ENCODE measurements at places on chromosomes 16 and 17.

DNA sequence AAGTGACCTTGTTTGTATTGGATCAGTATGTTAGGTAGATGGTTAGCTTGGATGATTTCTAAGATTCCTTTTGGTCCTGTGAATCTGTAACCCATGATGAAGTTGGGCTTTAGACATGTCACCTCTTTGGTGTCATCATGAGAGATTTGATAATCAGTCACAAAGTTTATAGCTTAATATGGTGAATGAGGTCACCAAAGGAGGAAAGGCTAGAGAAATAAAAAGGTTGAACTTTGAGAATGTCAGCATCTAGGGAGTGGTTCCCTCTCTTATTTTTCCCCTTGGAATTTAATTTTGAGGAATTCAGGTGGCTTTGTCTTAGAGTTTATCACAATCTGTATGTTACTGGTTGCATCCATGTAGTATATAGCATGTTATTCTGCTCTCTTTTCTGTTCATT is 45.3 kb downstream of the NLK start:
- DNase-seq: no peak

- DNase-seq: no peak
Observed at GRCh38 chr17:72640415-72641165, 451.9 kb downstream of the SLC39A11 start.

DNA sequence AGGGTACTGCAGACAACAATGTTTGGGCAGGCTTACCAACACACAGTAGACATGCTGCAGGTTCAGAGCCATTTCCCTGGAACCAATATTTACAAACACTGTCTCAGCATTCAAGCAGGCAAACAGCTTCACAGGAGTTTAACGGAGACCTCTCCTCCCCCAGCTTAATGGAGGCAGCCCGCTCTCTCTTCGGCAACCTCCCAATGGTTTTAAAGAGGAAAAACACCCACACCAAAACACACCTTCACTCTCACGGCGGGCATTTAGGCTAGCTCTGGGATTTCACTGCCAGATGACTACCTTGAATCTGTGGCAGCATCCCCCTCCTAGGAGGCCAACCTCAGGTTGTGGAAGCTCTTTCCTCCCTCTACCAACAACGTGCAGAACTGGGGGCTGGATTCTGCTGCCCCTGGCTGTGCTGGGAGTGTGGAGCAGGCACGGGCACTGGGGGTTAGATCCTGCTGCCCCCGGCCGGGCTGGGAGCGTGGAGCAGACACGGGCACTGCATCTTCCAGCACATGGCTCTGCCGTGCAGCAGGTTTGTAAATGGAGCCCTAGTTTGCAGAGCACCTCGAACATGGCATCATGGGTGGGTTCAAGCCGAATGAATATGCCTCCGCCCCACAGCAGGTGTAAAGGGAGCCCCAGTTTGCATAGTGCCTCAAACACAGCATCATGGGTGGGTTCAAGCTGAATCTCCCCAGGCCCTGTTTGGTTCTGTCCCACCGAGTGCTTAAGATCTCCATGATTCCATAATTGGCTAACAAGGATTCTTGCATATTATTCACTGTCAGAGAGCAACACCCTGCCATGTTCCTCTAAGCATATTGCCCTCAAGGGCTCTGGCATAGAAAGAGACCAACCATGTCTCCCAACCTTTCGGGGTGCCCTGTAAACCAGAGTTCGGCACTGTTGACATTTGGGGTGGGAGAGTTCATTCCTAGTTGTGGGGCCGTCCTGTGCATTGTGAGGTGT is 86.4 kb downstream of the RBFOX3 start:
- DNase-seq: no peak

DNA sequence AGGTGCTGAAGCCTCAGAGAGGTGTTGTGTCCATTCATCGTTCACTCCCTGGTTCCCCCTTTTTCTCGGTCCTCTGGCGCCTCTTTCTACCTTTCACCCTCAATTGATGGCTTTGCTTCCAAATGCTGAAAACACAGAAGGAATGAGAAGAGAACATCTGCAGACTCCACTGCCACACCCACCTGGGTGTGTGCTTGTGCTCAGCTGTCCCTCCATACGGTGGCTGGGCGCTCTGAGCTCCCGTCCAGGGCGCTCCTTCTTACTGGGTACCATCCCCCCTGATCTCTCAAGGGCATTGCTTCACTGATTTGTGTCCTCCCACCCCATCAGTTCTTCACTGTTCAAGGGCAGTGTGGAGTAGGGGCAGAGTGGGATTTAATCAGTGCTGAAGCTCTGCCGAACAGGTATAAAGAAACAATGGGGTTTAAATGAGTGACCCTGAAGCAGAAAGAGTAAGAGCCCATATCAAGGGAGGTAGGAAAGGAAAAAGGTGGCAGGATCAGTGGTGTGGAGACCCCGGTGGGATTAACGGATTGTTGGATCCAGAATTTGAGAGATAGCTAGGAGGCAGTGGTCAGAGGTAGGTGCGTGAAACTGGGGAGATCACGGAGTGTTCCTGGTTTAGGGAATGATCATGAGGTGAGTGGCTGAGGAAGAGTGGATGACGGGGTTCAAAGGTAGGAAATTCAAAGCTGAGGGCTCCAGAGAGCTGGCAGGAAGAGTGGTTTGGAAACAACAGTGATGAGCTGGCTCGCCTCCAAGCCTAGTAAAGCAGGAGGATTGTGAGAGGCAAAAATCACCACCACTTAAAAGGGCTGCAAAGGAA is 40.8 kb downstream of the MRTFB start:
- no peak for DNase-seq

DNA sequence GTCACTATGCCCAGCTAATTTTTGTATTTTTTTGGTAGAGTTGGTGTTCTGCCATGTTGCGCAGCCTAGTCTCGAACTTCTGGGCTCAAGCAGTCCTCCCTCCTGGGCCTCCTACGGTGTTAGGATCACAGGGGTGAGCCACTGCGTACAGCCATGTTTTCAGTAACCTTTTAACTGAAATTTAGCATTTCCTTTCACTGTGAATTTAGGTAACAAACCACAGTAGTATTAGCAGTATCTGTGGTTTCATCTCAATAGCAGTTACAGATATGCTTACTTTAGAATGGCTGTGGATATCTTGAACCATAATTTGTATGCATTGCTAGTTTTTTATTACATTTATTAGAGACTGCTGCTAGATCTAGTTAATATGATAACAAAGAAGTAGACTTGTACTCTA is 4.3 kb upstream of the RANGRF start:
- no peak for DNase-seq

GRCh38 chr17:80348551-80349150 is 66.3 kb upstream of the ENDOV start:
- DNase-seq: no peak

GRCh38 chr17:13776027-13776551 is 174.4 kb upstream of the HS3ST3A1 start:
- DNase-seq: no peak
